GM04503 (cell line): ENCODE measurements at places on chromosomes 11 and 22.

DNA sequence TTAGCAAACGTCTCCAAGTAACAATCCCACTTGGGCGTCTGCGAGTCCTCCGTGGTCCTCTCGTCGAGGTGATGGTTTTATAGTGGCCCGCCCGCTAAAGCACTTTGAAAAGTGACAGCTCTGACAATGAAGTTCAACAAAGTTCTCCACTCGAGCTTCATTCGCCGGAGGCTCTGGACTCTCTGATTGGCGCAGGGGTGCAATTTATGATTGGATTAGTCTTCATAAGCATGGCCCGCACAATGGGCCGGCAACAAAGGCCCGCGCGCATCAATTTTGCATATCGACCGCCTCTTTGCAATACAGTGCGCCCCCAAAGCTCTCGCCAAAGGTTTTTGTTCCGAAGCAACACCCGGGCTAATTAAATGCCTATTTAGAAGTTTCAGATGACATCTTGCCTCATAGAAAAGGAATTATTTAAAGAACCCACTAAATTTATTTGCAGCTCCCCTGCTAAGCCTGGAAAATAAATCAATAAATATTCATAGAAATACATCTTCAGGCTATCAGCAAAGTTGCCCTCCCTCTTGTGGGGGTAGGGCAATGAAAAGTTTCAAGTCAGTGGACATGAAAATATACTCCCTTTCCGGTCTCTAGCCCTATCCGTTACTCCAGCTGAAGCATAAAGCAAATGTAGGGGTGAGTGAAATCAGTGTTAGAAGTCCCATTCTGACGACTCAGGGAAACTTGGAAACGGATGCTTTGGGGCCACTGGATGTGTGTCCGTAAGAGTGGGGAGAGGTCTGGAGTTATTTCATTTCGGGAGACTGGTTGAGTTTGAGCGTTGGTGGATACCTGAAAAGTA, at the start of gene DBX1:
DBX1 (minus strand) TSS at position 51 of the 805 bp plus-strand sequence. CDS start 151 bp downstream, outside the sequence.
- DNase-seq = no peak

DNA sequence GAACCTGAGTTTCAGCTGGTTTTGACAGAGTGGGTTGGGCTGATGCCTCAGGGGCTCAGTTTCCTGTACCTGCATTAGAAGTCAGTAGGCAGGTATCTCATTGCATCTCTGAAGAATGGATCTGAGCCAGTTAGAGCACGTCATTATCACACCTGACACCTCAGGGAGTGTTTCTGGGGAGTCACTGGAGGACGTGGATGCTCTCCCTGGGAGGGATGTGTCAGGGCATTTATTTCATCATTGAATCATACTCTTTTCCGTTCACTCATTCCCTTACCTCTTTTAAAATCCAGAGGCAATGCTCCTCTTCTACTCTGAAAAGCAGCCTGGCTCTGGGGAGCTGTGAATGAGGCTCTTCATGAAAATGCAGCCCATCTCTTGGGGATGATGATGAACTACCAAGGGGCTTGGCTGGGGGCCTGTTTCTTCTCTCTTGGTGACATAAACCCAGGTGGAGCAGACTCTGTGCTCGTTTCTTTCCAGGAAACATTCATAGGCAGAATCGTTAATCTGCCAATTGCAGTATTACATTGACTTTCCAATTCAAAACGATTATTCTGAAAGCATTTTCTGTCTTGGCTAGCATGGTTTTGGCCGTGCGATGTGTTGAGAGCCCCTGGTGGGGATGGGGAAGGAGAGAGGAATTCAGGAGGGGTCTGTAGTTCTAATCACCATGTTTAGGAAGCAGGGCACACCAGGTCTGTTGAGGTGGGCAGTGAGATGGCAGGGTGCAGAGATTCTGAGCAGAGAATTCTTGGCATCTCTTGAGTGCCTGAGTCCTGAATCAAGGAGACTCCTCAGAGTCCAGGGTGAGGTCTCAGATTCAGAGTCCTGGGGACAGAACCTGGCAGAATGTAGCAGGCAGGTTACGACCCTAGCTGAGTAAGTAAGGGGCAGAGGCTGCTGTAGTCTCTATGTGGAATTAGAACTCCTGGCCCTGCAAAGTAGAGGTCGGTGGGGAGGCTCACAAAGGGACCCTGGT, 12.6 kb downstream of the PARVA start:
- DNase-seq = no peak

DNA sequence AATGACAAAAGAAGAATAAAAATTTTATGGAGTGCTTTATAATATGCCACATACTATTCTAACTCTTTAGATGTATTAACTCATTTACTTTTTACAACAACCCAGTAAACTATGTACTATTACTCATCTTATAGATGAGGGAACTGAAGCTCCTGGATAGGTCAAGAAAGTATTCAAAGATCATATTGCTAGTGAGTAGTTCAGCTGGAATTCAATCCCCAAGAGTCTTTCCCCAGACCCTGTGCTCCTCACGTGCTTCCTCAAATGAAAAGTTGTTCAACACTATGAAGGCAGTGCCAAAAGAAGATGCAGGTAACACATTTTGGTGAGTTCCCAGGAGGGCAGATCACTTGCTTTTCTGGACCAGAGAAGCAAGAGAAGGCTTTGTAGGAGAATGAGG, 46.8 kb downstream of the BTG4 start:
- DNase-seq = no peak

GRCh38 chr11:68569357-68569756, 108.8 kb downstream of the PPP6R3 start:
- no peak for DNase-seq

DNA sequence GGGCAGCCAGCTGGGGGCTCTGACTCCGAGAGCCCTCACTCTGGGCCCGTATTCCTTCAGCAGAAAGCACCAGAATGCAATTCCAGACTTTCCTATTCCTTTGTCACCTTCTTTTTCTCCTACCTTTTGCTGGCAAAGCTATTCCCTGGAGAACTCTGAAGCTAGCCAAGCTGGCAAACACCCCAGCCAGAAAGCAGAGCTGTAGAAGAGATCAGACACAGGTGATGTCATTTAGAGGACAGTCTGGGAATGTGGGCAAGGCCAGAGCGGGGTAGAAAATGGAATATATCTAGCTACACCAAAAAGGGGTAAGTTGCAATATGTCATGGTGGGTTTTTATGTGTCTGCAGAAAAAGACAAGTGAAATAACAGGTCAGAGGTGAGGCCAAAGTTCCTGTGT, 205.1 kb downstream of the NXPE2 start:
- no peak for DNase-seq

DNA sequence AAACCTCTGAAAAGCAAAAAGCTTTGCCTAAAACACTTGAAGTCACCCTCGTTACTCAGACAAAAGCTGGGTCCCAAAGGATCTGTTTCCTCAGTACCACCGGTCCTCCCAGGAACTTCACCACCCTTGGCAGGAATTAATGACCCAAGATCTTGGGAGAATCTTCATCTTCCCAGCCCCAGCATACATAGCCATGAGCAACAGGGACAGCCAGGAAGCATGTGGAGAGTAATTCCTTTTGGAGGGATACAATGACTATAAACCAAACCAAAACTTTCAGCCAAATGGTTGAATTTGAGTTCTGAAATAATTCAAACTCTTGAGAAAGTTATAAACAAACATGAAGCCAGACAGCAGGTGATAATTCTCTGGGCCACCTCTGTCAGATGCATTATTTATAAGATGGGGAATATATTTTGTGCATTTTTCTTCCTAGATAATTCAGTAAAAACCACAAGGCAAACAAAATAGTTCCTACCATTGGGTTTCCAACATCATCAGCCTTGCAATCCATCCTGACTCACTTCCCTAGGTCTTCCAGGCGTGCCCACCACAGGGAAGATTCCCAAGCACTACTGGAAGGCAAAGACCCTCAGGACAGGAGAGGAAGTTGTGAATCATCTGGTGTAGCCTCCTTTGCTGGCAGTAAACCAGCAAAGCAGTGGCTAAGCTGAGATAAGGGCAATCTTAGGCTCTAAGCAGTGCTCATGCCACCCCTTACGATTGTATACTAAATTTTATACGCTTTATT, 71.7 kb upstream of the DRD2 start:
- no peak for DNase-seq

DNA sequence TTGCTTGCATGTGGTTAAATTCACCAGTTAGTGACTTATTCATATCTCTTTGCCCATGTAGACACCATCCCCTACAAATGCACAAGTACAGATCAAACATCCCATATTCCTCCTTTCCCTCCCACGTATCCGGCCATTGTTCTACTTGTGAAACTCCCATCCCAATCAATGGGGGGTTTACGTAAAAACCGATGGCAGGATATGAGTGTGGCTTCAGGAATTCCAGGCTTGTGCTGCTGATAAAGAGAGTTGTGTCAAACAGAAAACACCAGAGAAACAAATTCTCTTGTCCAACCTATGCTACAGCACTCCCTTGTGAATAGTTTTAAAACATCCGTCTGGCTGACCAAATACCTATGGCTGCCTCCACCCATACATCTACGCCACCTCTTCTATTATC, 15.5 kb downstream of the FLI1 start:
- DNase-seq = peak; percentile 53

- no peak for DNase-seq
Measured at GRCh38 chr11:65556470-65557279, 1.5 kb downstream of the LTBP3 start.

GRCh38 chr22:39943953-39944872, 16.0 kb upstream of the TMA7B start:
- DNase-seq = no peak

GRCh38 chr11:76762867-76763572, 20.1 kb upstream of the TSKU start:
- DNase-seq = no peak

DNA sequence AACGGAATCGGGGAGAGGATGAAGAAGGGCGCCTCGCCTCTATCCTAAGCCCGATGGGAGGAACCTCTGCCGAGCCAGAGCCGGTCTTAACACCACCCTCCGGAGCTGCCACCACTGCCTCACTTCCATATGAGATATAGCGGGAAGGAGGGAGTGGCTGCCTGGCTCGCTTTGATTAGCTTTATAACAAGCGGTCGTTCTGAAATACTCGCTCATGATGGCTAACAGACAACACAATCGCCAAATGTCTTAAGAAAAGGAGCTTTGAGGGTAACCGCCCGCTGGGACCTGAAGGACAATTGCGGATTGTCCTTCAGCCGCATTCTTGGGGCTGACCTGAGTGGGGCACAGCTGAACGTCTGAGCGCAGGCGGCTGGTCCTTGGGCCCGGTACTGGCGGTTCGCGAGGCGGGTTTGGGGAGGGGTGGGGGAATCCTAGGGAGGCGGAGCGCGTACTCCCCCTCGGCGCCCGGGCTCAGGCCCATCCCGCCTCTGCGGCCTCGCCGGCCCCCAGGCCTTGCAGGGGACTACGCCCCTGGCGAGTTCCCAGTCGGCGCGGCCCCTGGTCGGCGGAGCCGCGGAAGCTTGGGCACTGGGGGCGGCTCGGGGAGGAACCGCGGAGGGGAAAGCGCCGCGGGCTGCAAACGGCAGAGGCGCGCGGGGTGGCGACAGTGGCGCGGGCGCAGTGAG, at the start of gene PLAAT5:
PLAAT5 (minus strand) TSS at position 617 of the 689 bp plus-strand sequence; CDS start at position 484, 133 bp downstream.
- no peak for DNase-seq

DNA sequence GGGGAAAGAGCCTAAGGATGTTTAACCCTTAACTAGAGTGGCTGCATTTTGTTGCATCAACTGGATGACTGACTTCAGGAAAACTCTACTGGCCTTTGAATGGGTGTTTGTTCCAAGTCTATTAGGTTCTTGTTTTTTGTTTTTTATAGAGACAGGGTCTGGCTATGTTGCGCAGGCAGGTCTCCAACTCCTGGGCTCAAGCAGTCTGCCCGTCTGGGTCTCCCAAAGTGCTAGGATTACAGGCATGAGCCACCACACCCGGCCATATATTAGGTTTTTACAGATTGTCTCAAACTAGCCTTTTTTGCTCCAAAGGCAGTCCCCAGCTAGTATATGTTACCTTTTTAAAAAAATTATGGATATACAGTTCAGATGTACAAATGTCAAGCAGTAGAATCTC, 1.1 kb downstream of the SMARCB1 start:
- DNase-seq = no peak

DNA sequence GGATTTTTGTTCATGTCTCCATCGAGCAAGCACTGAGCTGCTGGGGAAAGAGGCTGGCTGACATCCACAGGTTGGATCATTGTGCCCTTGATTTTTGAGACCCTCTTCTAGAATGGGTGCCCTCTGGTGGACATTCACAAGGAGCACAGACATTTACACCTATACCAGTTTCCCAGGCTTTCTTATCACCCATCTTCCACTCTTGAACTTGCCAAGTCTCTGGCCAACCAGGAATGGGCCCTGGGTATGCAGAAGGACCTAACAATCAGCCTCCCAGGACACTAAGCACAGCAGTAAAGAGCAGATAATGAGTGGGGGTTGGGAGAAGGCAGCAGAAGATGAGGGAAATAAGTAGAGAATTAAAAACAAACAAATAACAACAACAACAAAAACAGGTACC, 5.7 kb upstream of the INTS4 start:
- DNase-seq = peak; percentile 21

- DNase-seq = no peak
Measured at GRCh38 chr11:36453678-36454077, 56.4 kb downstream of the TRAF6 start.

DNA sequence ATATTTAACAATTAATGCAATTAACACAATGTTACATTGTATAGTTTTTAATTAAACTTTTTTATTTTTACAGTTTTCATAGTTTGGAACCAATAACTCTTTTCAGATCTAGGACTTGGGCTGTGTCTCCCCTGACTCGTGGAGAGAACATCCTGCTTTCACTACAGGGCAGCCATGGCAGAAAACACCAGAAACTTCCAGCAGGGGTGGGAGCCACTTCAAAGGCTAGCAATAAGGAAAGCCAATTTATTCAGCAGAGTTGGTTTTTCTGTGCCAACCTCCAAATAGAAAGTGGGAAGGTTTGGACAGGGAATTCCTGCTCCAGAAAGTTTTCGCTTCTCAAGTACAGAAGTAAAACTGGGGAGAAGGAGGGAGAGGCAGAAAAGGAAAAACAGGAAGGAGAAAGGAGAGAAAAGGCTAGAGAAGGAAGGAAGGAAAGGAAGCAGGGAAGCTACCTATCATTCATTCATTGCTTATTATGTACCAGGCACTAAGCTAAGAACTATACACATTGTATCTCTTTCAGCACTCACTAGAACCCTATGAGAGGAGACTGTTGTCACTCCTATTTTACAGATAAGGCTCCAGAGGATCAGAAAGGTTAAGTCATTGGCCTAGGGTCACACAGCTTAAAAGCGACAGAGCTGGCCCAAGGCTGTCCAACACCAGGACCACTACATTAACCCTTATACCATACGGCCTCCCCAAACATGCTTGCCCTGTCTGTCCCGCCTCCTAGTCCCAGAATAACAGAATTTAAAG, 54.8 kb upstream of the CREB3L1 start:
- no peak for DNase-seq

GRCh38 chr22:22892096-22893052, 4.8 kb downstream of the IGLL5 start:
- no peak for DNase-seq

GRCh38 chr11:4983841-4984240, 10.8 kb upstream of the OR51L1 start:
- no peak for DNase-seq
